ENCODE measurements at places on chromosomes 7 and 10.

GRCh38 chr7:13031468-13031867 lies 344.0 kb downstream of the ARL4A start:
- DNase-seq: no peak

GRCh38 chr10:75982611-75983369 lies 551.4 kb downstream of the LRMDA start:
- DNase-seq: no peak

DNA sequence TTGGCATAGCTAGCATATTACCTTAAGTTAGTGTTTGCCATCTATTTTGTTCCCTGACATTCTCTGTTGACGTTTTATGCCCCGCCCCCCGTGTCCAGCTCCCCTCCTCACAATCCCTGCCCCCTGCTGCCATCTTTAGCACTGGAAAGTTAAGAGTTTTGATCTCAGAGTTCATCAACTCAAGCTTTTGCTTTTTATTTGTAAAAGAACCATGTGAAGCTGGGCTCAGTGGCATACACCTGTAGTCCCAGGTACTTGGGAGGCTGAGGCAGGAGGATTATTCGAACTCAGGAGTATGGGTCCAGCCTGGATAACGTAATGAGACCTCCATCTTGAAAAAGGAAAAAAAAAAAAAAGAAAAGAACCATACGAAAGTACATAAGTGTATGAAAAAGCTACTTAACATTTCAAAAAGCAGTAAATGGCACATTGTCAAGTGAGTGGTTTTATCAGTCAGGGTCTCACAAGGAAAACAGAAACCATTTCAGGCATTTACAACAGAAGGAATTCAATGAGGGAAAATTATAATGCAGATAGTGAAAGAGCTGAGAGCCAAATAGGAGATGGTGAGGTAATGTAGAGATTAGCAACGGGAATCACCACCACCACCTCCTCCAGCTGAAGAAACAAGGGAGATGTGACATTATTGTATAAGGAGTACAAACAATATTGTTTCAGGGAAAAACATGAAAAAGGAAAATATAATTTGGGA lies 64.9 kb downstream of the MCU start:
- no peak for DNase-seq

GRCh38 chr10:4383651-4384098 lies 442.3 kb upstream of the AKR1E2 start:
- DNase-seq: no peak

DNA sequence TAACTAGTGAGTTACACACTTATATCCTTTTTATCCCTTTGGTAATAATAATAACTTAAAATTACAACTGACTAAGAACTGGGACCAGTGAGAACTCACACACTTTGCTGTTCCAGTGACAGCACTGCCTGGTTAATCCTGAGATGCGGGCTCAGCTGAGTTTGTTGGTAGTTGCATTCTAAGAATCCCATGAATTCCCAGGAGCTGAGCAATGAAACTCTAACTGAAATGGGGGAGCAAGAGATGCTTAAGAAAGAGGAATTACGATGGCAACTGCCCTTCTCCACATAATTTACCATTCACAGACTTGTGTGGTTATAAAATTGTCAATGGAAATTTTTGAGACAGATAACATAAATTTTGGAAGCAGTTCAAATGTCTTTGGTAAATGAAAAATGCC lies 659.4 kb downstream of the MAGI2 start:
- no peak for DNase-seq

GRCh38 chr10:101839416-101840063 lies 4.1 kb downstream of the KCNIP2 start:
- DNase-seq: no peak

- peak; percentile 20 for DNase-seq
Observed at GRCh38 chr7:24572997-24573553, at the start of gene PALS2. PALS2 (plus strand) TSS chr7:24573452; CDS start chr7:24623668, 50,216 bp downstream.
